Choroid plexus epithelial cell (primary cell): ENCODE measurements at places on chromosomes 16 and 17.

DNA sequence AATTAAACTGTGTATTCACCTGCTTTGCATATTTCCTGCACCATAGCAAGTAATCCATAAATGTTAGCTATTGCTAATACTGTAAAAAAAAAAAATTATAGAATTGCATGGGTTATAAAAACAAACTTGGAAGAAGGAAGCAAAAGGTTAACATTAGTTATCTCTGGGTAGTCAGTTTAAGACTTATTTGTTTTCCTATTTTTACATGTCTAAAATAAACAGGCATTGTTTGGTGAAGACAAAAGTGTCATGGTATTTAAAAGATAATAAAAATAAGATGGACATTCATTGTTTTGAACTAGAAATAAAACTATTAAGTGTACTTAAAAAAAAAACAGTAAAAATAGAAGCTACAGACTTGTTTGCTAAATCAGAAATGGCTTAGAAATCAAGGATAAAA, 313.8 kb downstream of the SOX9 start:
- no peak for DNase-seq

GRCh38 chr17:77571155-77571981, 387.1 kb upstream of the TNRC6C start:
- no peak for DNase-seq

DNA sequence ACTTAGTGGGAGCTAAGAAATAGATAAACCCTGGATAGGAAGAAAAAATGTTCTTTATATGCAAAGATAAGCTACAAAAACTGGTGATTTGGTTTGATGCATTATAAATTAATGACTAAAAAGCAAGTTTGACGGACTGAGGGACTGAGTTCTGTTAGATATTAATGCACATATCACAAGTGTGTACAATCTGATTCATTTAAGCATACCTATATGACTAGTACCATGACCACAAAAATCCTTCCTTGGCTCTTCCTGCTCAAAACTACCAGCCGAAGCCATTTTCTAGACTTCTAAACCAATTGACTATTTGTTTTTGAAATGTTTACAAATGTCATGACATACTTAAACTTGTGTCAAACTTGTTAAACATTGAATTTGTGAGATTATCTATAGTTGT, 374.5 kb upstream of the MON1B start:
- DNase-seq: no peak

- DNase-seq: no peak
Observed at GRCh38 chr16:68577352-68577853, 38.3 kb downstream of the ZFP90 start.

DNA sequence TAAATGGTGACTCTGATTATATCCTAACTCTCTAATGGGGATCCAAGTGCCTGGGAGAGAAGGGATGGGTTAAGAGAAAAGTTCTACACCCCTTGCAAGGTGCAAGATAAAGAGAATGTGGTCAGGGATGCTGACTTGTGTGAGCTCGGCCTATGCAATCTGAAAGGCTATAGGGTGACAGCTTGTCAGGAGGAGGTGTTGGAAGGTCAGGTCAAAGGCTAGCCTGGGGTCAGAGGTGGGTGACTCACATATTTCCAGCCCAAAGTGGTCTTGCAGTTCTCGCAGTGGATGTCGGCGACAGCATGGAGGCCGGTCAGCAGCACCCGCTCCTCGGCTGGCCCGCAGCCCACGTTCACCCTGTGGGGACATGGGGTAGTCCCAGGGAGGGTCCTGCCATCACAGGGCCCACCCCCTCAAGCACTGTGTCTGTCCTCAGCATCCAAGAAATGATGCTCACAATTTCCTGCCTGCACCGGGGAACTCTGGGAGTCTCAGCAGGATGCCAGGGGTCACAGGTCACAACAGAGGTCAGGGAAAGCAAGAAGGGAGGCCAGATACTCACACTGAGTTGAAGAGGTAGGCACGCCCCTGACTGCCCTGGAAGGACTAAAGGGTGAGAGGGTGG, 1.4 kb downstream of the YPEL3 start:
- no peak for DNase-seq

DNA sequence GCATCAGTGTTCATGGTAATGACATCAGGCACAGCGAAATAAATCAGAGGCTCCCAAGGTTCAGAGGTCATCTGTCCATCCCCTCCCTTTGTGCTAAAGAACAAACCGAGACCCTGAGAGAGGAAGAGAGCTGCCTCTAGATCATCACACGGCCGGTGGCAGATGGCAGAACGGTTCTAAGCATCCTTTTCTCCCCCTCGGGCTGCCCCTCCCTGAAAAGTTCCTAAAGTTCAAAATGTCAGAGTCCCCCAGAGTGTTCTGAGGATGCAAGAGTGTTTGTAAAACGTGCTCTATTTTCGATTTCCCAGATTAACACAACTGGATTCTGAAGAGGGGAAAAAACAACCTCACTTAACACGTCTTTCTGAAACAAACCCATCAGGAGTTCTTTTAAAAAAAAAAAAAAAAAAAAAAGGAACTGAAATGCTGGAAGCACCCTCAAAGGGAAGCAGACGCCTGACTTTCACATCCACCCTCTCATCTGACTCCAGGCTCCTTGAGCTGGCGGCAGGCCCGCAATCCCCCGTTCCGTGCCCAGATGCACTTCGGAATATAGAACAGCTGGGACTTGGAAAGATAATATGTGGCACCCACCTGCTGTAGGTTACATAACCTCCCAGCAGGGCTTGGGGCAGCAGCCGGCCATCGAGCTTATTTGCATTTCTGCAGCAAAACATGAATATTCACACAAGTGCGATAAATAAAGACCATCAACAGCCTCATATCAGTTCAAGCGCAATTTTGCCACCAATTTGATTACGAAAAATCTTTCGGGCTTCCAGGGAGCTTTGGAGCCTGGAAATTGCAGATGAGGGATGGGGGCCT, 115.5 kb upstream of the SMURF2 start:
- no peak for DNase-seq

- no peak for DNase-seq
Observed at GRCh38 chr17:21508211-21508610, 132.1 kb downstream of the KCNJ12 start.

- no peak for DNase-seq
Observed at GRCh38 chr17:44359006-44359405, 4.6 kb downstream of the FAM171A2 start.

DNA sequence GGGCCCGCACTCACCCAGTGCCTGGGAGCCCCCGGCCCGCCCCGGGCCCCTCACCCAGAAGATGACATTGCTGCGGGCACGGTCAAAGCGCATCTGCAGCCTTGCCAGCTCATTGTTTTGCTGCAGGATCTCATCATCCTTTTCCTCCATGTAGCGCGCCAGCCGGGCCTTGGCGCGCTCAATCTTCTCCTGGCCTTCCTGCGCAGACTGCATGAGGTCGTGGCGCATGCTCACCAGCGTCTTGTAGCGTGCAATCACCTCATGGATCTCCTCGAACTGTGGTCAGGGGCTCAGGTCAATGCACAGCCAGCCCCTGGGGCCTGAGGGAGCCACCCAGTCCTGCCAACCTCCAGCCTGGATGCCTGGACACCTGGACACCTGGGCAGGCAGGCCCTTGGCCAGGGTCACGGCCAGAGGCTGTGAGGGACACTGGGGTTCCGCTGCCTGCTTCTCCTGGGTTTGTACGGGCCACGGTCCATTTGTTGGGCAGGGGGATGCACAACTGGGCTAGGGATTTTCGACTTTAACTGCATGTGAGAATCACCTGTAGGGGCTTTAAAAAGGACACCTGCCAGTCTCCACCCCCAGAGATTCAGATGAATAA, 9.2 kb downstream of the CCDC42 start:
- no peak for DNase-seq

DNA sequence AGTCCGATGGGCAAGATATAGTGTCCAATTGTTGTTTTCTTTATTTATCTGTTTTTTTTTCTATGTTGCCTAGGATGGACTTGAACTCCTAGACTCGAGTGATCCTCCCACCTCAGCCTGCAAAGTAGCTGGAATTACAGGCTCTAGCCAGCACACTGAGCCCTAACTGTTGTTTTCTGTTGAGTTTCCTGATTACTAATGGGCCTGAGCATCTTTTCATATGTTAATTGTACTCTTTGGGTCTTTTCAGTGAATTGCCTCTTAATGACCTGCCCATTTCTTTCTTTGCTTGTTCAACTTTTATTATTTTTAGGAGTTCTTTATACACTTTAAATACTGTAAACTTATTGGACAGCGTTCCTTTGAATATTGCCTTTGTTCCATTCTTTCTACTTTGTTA, 213.0 kb downstream of the HS3ST3B1 start:
- DNase-seq: no peak

- DNase-seq: peak; percentile 78
Observed at GRCh38 chr16:10871157-10871991, 5.6 kb upstream of the CIITA start.

GRCh38 chr17:67615011-67615561, 102.7 kb upstream of the NOL11 start:
- DNase-seq: no peak

DNA sequence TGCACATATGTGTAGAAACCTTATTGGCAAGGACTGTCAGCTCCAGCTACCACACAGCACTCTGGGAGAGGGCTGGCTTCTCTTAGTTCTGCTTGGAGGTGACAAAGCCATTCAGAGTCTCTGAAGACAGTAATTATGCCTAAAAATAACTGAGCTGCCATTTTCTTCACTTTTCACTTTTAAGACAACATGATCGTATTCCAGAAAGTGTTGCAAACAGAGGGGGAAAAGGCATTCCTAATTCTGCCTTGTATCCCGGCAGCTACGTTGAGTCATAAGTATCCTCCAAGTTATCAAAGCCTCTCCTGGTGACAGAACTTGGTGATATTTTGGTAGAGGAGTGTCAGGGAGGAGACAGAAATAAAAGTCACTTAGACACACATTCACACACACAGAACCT, 327.7 kb downstream of the HAPSTR1 start:
- DNase-seq: no peak

DNA sequence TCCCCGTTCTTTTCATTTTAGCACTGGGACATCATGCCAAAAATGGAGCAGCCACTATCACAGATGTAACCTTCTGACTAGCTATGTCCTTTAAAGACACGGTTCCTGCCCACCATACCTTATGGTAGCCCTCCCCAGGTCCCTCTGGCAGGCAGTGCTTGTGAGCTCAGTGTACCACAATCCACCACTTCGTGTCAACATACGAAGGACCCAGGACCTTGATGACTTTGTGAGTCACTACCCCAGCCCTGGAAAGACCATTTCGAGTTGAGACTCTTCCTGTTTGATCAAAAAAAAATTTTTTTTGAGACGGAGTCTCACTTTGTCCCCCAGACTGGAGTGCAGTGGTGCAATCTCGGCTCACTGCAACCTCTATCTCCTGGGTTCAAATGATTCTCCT, 21.0 kb upstream of the FLCN start:
- no peak for DNase-seq
